ENCODE measurements at places on chromosomes 5 and 9.
A peak's percentile ranks its signal among the peaks of the same experiment; 100 is the strongest.

GRCh38 chr5:78811121-78811817, 162.7 kb upstream of the LHFPL2 start:
- DNase-seq, result no peak

DNA sequence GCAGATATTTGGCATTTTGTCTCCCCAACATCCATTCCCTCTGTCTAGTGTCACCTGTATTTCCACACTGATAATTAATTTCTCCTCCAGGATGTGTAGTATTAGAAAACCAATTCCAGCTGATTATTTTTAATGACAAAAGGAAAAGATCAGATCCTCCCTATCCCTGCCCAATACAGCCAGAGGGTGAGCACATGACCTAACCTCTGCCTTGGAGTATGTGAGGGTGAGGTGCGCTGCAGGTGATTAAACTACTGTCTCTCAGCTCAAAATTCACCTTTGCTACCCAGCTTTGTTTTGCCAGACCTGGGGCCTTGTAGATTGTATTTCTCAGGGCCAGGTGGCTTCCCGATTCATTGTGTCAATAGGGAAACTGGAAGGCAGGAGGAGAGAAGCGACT, 402.1 kb downstream of the PRELID2 start:
- DNase-seq, result no peak

GRCh38 chr5:129477532-129477931, 17.4 kb downstream of the ADAMTS19 start:
- no peak for DNase-seq

- DNase-seq, result no peak
Measured at GRCh38 chr5:146660376-146660960, 144.5 kb upstream of the GPR151 start.

- DNase-seq, result no peak
Measured at GRCh38 chr5:17402289-17403121, 95.5 kb upstream of the TAF11L2 start.

DNA sequence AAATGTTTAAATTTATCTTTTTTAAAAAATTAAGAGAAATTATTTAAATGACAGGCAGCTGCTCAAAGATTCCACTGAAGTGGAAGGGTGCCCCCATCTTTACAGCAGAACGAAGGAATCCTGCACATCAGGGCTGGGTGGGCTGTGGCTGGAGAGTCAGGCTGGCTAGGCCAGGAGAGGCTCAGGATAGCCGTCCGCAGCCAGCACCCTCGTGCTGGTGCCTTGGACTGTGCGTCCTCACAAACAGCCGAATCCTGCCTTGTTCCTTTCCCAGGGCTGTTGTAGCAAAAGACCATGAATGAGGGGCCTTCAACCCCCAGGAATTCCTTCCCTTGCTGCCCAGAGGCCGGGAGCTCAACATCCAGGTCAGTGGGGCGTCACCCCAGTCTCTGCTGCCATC, 64.6 kb upstream of the FCN1 start:
- DNase-seq, result no peak

DNA sequence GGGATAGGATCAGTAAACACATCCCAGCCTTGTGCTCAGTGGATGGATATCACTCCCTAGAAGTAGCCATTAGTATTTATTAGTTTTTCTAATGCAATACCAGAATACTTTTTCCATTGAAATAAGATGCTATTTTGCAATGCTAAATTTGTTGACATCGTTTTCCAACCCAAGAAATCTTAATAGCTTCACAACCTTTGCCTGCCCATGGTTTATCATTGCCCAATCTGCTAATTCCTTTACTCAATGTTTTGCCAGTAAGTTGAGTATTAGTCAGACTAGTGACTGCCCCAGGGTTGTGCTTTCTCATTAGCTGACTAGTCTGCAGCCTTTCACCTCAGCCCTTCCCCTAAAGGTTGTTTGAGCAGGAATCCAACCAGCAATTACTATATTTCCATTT, 62.9 kb downstream of the NREP start:
- DNase-seq, result no peak

GRCh38 chr9:72551306-72551705, 29.9 kb downstream of the TMC1 start:
- peak; percentile 32 for DNase-seq

DNA sequence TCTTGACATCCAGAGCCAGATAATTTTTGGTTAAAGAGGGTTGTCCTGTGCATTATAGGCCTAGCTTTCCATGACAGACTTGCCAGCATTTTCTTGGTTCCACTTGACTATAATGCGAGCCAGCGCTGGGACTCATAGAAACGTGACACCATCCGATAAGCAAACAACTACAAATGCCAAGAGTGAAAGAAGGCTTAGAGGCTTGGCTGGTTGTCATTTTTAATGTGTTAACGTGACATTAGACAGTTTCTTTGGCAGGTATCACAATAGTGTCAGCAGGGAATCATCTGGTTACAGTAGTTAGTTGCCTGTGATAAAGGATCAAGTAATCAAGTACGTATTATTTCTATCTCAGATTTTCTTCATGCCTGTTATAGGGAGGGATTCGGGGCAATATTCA, 20.0 kb upstream of the LIFR start:
- DNase-seq, result peak; percentile 19

GRCh38 chr9:27626244-27627187, 53.2 kb upstream of the C9orf72 start:
- DNase-seq, result no peak

DNA sequence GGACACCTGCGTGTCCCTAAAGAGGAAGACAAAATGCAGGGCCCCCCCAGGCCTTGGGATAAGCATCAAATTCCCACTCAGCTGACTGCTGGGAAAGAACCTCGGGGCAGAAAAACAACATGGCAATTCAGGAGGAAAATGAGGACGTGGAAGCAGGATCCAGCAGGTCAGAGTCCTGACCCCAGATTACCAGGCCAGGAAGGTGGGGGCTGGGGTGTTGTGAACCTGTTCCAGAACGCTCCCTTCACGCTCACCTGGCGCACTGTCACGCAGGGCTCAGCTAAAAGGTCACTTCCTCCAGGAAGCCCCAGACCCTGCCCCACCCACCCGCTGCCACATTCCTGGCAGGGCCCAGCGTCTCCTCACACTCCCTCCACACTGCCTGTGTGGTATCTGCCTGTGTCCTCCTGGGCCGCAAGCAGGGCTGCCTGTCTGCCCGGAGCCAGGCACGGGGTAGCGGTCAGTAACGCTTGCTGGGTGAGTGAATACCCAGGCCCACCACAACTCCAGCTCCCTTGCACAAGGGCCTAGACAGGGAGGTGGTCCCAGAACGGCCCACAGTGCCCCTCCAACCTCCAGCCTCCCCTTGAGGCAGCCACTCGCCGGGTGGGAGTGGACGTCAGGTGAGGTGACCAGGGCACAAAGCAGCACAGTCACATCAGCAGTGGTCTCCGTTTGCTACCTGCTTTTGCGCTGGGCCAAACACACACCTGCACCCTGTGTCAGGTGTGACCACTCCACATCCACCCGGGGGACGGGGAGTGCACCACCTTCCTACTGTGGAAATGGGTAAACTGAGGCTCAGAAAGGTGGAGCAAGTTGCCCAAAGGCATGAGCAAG, 18.1 kb downstream of the VAV2 start:
- DNase-seq, result no peak

- DNase-seq, result no peak
Measured at GRCh38 chr5:83475391-83475863, 3.9 kb downstream of the VCAN start.

- no peak for DNase-seq
Measured at GRCh38 chr5:124263680-124264491, 482.6 kb downstream of the ZNF608 start.

GRCh38 chr9:84799251-84799650, 129.7 kb downstream of the NTRK2 start:
- no peak for DNase-seq

- DNase-seq, result no peak
Measured at GRCh38 chr5:142881076-142881783, 111.1 kb downstream of the ARHGAP26 start.

DNA sequence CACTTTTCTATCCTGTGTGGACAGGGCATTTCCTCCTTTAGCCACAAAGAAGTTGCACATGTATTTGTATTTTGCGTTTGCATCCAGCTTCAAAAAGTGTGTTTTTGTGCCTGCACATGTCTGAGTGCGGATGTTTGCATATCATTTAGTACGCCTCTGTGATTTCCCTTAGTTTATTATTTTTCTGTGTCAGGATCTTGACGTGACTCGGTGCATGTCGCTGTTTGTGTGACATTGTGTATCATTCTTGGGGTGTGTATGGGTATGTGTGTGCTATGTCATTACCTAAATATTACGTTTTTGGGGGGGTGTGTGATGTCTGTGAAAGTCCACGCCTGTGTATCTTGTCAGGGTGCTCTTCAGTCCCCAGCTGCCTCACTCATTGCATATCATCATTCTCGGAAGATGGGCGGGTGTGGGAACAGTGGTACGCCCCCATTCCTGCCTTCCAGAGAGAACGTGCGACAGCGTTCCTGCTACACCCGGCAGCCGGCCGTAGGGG, 416 bp upstream of the PAIP2 start:
- DNase-seq, result no peak

- no peak for DNase-seq
Measured at GRCh38 chr5:33423018-33423630, 17.6 kb upstream of the TARS1 start.

GRCh38 chr5:61603211-61603908, 271.3 kb downstream of the ZSWIM6 start:
- DNase-seq, result peak; percentile 27

DNA sequence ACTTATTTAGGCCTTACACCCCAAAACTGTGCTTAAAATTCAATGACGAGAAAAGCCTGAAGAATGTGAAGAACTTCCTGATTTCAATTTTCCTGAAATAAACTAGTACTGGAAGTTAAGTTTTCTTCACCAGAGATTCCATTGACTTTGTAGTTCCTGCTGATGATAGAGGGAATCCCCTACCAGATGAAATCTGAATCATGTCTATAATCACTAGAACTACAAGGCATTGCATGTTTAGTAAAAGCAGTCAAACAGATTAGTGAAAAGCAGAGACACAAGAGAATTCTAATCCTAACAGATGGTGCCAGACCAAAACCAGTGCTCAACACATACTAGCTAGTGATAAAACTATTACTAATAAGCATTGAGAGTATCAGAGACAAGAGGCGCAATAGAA, 130.0 kb downstream of the PDE4D start:
- no peak for DNase-seq

GRCh38 chr9:4742246-4742645, 1.2 kb upstream of the AK3 start:
- no peak for DNase-seq

DNA sequence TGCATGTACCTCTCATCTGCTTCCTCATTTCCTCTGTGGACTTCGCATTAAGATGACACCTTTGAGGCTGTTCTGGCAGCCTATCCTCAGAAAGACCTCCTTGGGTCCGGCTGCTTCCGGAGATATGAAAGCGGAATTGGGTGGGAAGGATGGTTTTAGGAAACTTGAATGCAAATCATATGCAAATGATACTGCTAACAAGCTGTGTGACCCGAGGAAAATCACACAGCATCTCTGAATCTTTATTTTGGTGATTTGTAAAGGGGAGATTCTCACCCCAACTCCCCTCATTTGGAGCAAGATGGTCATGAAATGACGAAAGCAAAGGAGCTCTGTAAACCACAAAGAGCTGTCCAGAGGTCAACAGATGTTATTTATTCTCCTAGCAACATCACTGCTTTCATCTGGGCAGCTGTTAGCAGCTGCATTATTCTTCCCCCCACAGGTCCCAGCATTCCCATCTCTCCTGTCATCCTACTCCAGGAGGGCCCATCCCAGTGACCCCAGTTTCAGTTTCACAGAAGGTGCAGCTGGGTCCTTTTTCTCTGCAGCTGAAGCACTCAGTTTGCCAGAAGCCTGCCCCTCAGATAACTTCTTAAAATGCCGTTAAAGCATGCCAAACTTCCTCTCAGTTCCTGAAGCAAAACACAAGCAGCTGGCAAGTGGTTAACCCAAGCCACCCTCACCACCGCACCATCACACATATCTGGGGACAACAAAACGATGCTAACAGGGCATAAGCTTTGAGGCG, 269.5 kb downstream of the SEC61B start:
- DNase-seq, result no peak

GRCh38 chr5:69206528-69207190, 17.3 kb downstream of the CENPH start:
- DNase-seq, result no peak

- no peak for DNase-seq
Measured at GRCh38 chr9:130482463-130482862, 37.7 kb downstream of the ASS1 start.

DNA sequence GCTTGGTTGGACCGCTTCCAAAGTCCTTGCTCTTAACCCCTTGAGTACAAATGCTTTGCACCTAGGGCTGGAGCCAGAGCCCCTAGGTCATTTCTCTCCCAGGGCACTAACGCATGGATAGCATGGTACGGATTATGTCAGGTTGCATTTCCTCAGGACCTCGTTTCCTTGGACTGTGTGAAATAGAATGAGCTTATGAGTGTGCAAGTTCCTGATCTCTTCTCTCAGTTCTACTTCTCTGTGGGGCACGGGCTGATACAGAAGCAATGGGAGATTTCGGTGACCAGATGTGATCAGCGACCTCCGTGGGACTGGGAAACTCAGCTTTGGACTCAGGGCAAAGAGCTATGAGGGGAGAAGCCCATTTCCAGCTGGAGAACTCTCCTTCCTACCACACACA, 14.2 kb downstream of the SPARC start:
- DNase-seq, result no peak

GRCh38 chr9:92952906-92953610, 5.7 kb downstream of the FGD3 start:
- DNase-seq, result no peak

DNA sequence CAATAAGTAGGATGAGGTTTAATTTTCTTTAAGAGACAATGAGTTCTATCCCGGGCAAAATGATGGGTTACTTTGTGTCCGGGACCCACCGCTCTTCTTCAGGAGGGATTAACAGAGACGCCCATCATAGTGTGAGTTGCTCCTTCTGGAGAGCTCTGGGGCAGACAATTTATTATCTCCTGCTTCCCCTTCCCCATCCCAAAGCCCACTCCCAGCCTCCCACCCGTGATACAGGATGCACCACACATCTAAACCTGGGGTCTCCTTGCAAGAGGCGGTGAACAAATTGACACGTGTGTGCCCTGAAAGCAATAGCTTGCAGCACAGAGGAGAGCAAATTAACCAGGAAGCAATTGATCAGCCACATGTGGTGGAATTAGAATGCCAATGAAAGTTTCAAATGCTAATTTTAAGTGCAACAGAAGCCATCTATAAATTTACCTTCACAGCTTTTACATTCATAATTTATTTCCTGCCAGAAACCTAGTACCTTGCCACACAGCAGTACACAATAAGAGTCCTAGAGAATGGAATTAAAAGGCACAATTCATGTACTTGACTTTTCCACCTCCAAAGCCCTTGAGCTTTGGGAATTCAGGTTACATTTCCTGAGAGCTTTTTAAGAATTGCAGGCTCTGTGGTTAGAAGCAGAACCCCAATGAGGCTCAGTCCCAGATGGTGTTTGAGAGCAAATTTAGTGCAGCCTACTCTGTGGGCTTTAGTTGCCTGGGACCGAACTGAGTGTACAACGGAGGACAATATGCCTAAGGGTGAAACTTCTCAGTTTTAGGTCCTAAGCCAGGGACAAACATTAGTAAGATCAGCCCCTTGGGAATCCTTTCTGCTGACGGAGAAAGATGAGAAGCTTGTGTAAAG, 399.6 kb downstream of the MED10 start:
- no peak for DNase-seq

- peak; percentile 73 for DNase-seq
Measured at GRCh38 chr5:31944684-31945445, 229.3 kb downstream of the GOLPH3 start.

Data from DMS 273 treated with DMSO at 0.1 percent for 48 hours (cell line).